Iris pigment epithelial cell (primary cell): ENCODE measurements at places on chromosomes 4 and X.
A peak's percentile ranks its signal among the peaks of the same experiment; 100 is the strongest.

DNA sequence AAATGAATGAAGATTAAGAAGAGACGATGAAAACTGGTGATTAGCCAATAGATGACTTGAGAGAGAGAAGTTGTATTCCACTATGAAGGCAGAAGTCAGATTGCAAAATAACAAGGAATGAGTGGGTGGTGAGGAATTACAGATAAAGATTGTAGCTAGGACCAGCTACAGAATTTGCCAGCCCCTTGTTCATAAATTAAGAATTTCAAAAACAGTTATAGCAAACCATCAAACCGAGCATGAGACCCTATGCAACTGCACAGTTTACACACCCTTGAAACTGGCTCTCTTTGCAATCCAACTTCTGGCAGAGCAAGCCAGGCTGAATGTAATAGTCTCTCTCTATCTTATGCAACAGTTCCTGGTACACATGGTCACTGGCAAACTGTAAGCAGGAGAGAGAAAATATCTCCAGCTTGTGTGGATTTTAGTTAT, 35.2 kb downstream of the STAP1 start:
- DNase-seq = peak; percentile 78

DNA sequence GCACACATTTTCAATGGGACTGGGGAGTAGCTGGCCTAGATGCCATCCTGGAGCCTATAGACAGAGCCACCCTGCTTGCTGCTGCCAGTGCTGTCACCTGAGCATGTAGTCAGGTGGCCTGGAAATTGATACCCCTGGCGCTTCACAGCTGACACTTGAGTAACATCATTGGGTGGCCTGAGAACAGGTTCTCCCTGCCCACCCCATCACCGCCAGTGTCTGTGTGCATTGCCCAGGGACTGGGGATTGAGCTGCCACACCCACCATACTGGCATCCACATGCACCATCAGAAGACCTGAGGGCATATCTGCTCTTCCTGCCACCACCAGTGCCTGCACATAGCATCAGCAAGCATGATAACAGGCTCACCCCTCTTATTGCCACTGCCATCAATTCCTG, 1142.9 kb upstream of the PABPC4L start:
- DNase-seq = no peak

DNA sequence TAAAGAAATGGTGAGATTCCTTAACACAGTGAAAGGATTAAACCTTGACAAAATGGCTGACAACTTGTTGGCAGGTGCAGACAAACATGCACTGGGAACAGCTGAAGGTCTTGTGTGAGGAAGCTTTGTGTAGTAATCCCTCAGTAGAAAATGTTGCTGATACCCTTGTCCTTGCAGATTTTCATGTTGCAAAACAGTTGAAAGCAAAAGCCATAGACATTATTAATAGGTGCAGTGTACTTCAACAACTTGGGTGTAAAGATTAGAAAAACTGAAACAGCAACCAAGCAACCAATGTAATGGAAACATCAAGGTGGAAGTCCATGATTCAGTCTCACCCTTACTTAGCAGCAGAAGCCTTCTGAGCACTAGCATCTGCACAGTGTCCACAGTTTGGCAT, 29.8 kb downstream of the UGT2B7 start:
- no peak for DNase-seq

- no peak for DNase-seq
Measured at GRCh38 chr4:98801259-98801725, 127.6 kb downstream of the EIF4E start.

- DNase-seq = no peak
Measured at GRCh38 chr4:88196013-88196365, 37.5 kb upstream of the ABCG2 start.

- DNase-seq = peak; percentile 12
Measured at GRCh38 chr4:19047279-19047880, 1025.8 kb upstream of the LCORL start.

- DNase-seq = peak; percentile 92
Measured at GRCh38 chr4:119652998-119653397, 24.4 kb upstream of the PDE5A start.

- DNase-seq = no peak
Measured at GRCh38 chr4:172553216-172553615, 615.4 kb upstream of the GALNT7 start.

DNA sequence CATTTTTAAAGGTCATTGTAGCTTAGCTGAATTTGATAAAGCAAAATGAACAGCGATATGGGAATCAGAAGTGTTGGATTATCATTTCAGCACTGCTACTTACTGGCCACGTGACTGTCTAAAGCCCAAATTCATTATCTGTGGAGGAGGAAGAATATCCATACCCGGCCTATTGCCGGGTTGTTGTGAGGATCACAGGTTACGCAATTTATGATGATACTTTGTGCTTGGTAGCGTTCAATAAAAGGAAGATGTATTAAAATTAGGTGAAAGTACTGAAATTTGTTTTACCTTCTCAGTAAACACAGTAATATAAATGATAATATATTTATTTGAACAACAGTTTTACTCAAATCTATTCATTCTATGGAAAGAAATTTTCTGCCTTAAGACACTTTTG, 1540.2 kb downstream of the ADGRL3 start:
- no peak for DNase-seq

GRCh38 chr4:81905971-81906370, 434.3 kb upstream of the RASGEF1B start:
- DNase-seq = no peak

DNA sequence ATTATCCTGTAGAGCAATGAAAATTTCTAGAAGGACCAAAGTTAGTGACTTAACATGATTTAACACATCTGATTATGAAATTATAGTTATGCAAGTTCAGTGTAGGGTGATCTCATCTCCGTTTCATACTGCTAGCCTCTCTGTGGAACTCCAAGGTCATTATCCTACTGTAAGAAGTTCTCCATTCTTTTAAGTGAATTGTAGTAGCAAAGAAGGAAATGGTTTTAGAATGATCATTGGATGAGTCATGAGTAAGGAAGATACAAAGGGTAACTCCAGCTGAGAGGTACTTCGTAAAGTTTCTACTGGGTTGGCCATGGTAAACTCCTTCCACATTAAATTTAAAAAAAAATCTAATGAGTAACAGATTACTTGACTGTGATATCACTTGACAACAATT, 215.0 kb upstream of the GIMD1 start:
- DNase-seq = peak; percentile 98

GRCh38 chr4:72107456-72107855, 75.7 kb downstream of the NPFFR2 start:
- no peak for DNase-seq

- DNase-seq = no peak
Measured at GRCh38 chrX:154077101-154077500, 20.4 kb downstream of the MECP2 start.

DNA sequence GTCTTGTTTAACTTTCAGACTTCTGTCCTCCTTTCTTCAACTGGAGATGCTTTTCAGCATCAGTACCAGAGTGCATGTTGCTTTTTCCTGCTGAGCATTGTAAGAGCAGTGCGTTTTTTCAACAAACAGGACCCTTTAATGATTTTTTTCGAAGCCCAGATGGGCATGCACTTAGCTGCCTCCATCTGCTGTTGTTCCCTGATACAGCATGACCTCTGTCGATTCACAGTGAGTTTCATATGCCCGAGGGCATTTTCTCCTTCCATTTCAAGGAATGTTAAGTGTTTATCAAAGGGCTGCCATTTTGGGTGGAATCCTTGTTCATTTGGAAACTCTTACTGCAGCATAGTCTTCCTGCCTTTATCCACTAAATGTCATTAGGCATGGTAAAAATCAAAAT, 428.6 kb downstream of the DTHD1 start:
- DNase-seq = no peak

- no peak for DNase-seq
Measured at GRCh38 chr4:8108261-8108660, 50.4 kb downstream of the ABLIM2 start.

- DNase-seq = peak; percentile 58
Measured at GRCh38 chr4:15238720-15239119, 189.1 kb upstream of the C1QTNF7 start.

DNA sequence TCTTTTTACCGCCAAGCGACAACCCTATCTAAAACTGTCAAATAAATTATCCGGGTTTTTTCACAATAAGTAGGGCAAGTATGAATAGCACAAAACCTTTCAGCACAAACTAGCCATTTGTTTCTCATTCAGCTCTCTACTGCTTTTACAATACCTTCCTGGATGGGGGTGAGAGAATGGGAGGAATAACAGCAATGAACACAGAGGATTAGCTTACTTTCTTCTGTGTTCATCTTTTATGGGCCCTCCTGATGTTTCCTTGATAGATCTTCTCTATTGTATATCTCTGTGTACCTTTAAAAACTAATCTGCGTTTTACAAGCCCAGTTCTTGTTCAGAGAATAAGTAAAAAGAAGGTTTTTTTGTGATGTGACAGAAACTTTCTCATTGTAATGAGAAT, 55.3 kb upstream of the APELA start:
- DNase-seq = no peak

DNA sequence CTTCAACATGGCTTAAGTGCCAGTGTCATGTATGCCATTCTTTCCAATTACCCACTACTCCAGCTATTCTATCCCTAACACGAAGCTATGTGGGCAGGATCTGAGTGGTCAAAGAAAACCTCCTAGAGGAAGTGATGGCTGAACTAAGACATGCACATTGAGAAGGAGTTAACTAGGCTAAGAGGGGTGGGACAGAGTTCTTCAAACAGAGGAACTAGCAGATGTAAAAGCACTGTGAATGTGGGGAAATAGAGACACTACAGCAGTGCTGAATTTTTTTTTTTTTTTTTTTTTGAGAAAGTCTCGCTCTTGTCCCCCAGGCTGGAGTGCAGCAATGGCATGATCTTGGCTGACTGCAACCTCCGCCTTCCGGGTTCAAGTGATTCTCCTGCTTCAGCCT, 6.2 kb downstream of the JCHAIN start:
- DNase-seq = no peak

GRCh38 chrX:106243376-106243775, 75.3 kb downstream of the PWWP3B start:
- no peak for DNase-seq

- DNase-seq = no peak
Measured at GRCh38 chrX:109855501-109855900, 122.4 kb upstream of the ACSL4 start.

DNA sequence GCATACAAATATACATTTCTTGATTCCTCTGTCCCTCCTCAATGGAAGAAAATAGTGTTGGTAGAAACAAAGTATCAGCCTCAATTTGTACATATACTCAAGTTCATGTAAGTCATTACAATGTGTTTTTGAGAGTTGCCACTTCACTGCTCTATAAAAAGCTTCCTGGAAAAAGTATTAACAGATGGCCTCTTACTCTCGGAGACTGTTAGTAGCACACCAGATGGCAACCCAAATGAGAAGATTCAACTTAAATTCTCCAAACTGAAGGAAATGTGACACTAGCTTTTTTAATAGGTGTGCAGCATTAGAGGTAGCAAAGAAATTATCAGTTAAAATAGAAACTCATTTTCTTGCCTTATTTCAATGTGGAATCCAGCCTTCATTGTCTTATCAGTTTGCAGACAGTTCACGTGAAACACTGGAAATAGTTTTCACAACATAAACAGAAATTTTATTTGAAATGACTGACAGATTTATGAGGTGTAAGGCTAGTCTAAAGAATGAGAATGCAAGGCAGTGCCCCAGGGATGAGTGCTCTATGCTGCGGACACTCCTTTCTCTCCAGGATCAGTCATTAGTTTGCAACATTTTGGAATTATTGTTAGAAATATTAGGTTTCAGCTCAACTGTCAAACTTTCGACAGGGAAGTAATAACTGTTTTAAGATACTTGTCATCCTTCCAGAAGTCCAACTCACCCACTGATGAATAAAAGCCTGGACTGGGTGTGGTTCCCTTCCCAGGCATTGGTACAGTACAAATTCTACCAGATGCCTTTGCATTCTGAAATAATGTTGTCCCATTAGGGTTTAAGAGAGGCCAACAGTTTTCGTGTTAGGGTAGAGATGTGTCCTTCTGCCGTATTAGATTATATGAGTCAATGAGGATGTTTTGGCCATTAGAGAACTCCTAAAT, 50.9 kb downstream of the IDS start:
- no peak for DNase-seq

DNA sequence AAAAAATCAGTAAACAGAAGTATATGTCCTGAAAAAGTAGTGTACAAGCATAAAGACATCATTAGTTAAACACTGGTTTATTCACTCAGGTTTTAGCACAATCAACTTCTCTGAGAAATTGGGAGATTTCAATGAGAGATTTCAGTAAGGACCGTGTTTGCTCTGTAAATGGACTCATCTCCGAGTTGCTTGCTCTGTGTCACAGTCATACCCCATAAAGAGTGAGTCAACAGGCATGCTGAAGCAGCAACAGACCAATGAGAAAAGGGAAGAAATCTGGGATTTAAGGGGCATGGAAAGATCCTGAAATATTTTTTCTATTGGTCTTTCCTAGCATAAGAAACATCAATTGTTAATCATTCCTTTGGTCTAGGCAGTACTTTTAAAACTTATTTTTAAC, 4.7 kb downstream of the GLUD2 start:
- DNase-seq = no peak

DNA sequence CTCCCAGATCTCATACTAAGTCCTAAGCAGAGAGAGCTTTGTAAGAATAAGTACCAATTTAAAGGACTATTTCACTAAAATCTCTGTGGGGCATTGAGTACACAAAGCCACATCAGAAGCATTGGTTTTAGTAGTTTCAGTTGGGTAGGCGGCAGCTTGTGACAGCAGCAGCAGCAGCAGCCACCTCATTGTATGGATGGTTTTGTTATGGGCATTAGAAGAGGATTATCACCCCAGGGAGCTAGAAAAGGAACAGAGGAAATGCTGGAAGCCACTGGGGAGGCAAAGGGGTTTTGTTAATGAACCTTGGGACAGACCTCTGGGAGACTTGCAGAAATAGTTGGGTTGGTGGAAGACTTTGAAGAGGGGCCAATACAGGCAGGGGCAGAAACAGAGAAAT, 93.9 kb upstream of the FRMPD3 start:
- DNase-seq = no peak

- no peak for DNase-seq
Measured at GRCh38 chrX:84709987-84710386, 207.7 kb upstream of the HDX start.

DNA sequence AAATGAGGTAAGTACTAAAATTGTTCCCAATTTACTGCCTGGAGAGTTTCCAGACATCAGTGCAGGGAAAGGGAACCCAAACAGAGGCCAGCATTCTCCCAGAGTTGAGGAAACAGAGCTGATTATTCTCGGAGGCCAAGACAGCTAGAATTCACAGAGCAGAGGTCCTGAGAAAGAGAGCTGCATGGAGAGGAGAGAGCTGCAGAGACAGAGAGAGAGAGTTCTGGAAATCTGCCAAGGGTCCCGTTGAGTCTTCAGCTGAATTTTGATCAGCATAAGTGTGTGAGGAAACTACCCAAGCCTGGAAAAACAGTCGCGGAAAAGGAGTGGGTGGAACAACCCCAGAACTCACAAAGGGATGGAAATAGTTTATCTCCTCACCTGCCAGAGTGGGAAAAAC, 43.8 kb upstream of the GPR173 start:
- no peak for DNase-seq

DNA sequence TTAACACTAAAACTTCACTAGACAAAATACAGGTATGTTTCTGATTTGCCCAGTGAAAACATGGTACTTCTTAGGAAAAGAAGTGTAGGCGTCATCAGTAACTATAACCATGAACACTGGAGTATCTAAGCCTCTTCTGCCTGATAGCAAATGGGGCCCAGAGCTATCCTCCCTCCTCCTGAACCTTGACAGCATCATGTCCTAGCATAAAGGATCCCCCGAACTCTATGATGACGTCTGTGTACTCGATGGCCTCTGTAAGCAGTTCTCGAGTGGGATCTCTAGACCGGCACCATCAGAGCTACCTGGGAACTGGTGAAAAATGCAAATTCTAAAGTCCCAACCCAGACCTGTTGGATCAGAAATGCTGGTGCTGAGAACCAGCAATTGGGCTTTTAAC, 36.3 kb upstream of the MTNR1A start:
- DNase-seq = no peak
